ENCODE measurements at places on chromosomes 2 and 18. TPM values are rescaled to one million over a fixed set of nuclear protein-coding genes. Genes with fewer than 3 reads are reported as not detected.

TMEM182 gene
- total RNA-seq = 2.0 TPM

DIPK1C gene
- not detected for total RNA-seq

SKOR2 gene
- not detected for total RNA-seq

DTNA gene
- total RNA-seq = 24.5 TPM

CCDC102B gene
- total RNA-seq = 0.86 TPM

USP14 gene
- total RNA-seq = 28.5 TPM

ZNF397 gene
- total RNA-seq = 10.5 TPM

MERTK gene
- total RNA-seq = 18.3 TPM

GPR39 gene
- total RNA-seq = 5.1 TPM

TNFRSF11A gene
- total RNA-seq = 1.0 TPM

BCL2 gene
- total RNA-seq = 4.7 TPM

TCF23 gene
- 0.04 TPM for total RNA-seq

FBLN7 gene
- total RNA-seq = 5.4 TPM

CNTNAP5 gene
- total RNA-seq = not detected

RGPD3 gene
- 0.15 TPM for total RNA-seq

IKZF2 gene
- 4.1 TPM for total RNA-seq

All from right lobe of liver (tissue), 6 donors.